ENCODE measurements at places on chromosomes 2 and 18.

DNA sequence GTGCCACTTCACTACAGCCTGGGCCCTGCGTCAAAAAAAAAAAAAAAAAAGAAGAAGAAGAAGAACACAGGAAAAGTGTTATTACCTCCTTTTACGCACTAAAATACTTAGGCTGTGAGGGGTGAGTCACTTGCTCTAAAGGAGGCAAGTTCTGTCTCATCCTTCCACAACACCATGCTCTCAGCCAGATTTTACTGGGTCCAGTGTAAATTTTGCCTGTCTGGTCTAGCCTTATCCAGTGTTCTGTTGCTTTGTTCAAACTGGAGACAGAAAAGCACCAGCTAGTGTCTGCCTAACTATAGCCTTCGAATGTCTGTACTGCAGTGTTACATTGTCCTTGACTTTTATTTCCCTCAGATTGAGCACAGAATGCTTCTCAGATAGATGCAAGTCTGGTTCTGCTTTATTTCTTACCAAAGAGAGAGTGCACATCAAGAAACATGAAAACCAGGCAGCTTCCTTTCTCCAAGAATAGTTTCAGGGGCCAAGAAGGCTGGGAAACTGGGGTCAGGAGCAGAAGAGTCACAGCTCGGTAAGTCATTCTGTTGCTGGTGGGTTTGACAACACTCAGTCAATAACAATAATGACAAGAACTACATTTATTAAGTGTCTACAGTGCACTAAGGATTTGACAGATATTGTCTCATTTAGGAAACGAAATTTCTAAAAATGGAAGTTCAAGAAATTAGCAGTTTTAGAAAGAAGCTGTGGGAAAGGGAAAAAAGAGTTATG is 3.1 kb upstream of the MSGN1 start:
- no peak for DNase-seq

DNA sequence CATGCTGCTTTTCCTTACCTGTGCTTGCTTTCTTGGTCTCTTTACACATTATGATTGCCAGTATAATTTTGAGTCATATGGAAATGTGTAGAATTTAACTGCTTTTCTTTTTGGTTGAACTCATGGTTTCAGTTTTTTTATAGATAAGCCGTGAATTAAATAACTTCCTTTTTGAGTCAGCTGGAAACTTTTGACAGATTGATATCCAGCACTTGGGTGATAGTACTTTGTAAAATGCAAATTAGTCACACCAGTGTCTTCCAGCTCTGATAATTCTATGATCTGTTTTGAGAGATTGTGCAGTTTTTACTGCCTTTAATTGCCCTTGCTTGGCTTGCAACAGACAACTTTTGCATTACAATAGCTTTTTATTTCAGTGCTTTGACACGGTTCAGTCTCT is 86.4 kb downstream of the NCOA1 start:
- no peak for DNase-seq

DNA sequence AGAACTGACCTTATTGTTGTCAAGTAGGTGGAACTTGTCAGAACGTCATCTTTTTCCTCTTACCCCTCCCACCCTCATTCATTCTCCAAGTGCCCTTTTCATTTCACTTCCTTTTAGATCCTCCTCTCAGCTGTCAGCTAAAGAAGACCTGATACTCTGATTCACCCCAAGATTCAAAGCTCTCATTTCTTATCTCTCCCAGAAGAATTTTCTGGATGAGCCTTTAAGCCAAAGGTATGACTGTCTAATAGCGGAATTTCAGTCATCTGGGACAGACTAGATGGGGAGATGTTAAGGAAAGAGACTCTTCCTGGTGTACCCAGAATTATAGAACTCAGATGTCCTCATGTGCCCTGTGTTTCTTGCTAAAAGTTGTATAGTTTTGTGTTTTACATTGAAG is 53.9 kb downstream of the TCF7L1 start:
- DNase-seq, result no peak

GRCh38 chr2:227461811-227462461 is 10.0 kb upstream of the AGFG1 start:
- DNase-seq, result no peak

DNA sequence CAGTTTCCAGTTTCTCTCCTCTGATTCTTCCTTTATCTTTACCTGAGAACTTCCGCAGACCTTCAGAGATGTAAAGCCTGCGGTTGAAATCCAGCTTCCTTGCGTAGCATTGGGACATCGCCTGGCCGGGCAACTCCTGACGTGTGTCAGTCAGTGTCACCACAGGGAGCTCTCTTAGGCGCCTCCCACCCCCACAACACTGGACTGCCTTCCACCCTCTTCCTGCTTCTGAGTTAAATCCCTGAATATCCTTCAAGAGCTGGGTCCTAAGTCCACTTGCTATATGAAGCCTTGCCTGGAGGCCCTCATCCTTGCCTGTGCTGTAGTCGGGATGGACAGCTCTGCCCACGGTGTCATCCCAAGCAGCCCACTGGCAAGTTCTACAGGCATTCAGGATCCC is 179.4 kb downstream of the SEPTIN10 start:
- DNase-seq, result no peak

DNA sequence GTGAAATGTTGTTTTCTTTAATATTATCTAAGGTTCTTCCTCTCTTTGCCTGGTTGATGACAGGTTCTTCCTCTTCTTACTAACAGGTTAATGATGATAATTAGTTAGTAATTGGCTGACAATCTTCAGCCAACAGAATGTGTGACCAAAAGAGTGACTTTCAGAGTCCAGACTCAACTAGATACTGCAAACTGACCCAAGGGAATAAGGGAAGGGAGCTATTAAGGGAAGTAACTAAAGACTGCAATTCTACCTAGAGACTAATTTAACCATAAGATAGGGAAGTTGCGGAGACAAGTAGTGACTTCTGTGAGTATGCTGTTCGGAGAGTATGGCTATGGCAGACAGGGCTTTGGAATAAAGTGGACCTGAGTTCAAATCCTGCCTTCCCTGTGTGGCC is 127.3 kb upstream of the TACR1 start:
- no peak for DNase-seq

Data from CD4-positive, alpha-beta T cell treated with Interleukin-12 subunit alpha and Interleukin-12 subunit beta, for 1 hour (primary cell).